Kidney (tissue), 22 donors: ENCODE measurements at places on chromosomes 4 and X. TPM values are rescaled to one million over a fixed set of nuclear protein-coding genes. Genes with fewer than 3 reads are reported as not detected.

GRCh38 chr4:19009881-19010280 lies 988.3 kb upstream of the LCORL start:
- DNase-seq, result no peak

GRCh38 chr4:56229947-56230346 lies 157.3 kb downstream of the AASDH start:
- no peak for DNase-seq

DNA sequence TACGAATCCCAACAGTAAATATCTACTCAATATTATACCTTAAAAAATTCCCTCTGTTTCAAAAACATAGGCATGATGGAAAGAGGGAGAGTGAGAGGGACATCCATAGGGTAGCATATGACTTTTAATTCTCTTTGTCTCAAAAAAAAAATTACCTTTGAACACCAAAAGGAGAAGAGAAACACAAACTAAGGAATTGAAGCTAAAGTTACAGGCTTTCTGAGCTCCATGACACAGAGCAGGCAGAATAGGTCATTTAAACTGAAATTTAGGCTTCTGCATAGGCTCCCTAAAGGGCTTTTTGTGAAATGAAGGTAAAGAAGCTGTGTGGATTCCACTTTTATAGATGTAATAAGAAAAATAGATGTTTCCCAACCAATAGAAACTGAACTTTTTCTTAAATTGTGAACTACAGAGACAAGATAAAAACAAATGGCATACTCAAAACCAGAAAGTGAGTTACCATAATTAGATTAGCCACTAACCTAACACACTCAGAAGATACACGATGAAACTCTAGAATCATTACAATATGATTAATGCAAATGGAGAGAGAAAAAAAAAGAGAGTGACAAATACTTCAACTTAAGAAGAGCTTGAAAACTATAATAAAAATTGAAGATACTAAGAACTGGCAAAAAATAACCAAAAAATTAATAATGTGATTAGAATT lies 584.6 kb downstream of the GABRG1 start:
- DNase-seq, result no peak

GRCh38 chr4:52102587-52102986 lies 51.5 kb downstream of the SPATA18 start:
- no peak for DNase-seq

DNA sequence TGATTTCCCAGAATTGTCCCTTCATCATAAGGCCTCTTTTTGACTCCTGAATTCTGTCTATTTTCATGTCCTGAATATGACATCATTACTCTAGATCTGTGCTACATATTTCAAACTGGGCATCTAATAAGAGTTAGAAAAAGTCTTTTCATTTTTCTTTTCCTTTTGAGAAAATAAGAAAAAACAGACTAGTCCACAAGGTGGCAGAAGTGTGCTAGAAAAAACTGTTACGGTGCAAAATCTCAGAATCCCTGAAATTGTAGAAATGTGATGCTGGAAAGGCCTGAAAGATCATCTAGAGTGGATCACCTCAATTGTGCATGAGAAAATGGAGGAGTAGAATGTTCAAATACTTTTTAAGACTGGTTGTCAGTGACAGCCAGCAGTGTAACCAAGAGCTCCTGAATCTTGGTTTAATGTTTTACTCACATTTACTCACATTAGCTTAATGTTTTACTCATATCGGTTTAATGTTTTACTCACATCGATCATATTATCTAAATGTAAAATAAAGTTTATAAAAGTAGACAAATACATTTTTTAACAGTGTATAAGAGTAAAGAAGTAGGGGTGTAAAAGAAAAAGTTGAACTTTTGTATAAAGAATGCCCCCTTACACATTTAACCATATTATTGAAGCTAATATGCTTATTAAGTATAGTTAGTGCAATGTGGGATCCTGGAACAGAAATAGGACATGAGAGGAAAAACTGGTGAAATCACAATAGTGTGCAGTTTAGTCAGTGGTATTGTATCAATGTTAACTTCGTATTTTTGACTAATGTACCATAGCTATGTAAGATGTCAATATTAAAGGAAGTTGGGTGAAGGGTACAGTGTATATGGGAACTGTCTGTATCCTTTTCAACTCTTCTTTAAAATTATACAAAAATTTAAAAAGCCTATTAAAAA lies 15.2 kb downstream of the ASB11 start:
- peak; percentile 43 for DNase-seq

The UFSP2 gene
- 47.1 TPM for total RNA-seq

DNA sequence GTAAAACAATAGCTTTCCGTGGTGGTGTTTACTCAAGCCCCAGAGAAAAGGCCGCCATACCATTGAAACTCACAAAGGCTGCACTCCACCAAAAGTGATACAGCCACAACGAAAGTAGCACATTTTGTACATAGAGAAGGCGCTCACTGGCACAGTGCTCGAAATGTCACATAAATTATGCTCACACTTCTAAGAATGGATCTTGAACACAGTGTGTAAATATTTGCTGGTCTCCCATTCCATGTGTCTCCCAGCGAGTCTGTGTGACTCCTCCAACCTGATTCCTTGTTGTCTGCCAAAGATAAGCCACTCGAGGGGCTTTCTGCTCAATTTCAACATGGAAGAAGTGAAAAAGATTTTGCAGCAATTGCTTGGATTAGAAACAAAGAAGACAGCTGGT lies 234.0 kb upstream of the VCX3A start:
- DNase-seq, result no peak

DNA sequence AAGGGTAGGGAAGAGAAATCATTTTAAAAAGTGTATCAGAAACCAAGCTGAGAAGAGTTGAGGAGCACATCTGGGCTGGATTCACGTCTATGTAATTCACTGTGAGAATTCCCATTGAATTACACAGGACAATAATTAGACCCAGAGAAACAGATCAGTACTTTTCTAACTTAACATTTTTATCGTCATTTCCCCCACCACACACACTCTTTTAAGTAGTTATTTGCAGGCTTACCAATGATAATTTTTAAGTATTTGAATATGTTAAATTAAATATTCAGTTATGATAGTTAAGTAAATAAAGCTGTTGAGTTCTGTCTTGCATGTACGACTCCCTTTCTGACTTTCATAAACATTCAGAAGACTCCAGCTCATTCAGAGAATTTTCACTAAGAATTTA lies 165.4 kb upstream of the PITX2 start:
- DNase-seq, result no peak

GRCh38 chr4:109649872-109650271 lies 53.4 kb downstream of the CASP6 start:
- DNase-seq, result no peak

DNA sequence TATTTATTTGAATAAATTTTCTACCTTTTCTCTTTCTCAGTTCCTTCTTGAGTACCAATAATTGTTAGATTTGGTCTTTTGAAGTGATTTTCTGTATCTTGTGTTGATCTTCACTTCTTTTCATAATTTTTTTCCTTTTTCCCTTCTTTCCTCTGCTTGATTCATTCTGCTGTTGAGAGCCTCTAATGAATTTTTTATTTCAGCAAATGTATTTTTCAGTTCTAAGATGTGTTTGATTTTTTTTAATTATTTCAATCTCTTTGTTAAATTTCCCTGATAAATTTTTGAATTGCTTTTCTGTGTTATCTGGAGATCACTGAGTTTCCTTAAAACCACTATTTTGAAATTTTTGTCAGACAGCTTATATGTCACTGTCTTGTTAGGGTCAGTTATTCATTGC lies 155.4 kb upstream of the IL15 start:
- DNase-seq, result no peak

The ARHGAP36 gene
- total RNA-seq, result 0.13 TPM

GRCh38 chr4:139908636-139909437 lies 243.2 kb downstream of the MGST2 start:
- DNase-seq, result no peak

GRCh38 chr4:185207466-185207865 lies 1.9 kb upstream of the SNX25 start:
- DNase-seq, result no peak

GRCh38 chr4:156962528-156962974 lies 9.0 kb downstream of the PDGFC start:
- DNase-seq, result no peak

- no peak for DNase-seq
These were observed 117.4 kb upstream of the ZC4H2 start for GRCh38 chrX:65093658-65094057.

The PCDH18 gene
- total RNA-seq, result 10.1 TPM

The FAM9B gene
- not detected for total RNA-seq

- DNase-seq, result no peak
These were observed 175.4 kb downstream of the FAT4 start for GRCh38 chr4:125489952-125490690.
